ENCODE measurements at places on chromosomes 7 and 10.

GRCh38 chr10:70592186-70592735 lies 10.3 kb downstream of the PRF1 start:
- DNase-seq: no peak

GRCh38 chr10:94357193-94357592 lies 5.5 kb downstream of the NOC3L start:
- no peak for DNase-seq

DNA sequence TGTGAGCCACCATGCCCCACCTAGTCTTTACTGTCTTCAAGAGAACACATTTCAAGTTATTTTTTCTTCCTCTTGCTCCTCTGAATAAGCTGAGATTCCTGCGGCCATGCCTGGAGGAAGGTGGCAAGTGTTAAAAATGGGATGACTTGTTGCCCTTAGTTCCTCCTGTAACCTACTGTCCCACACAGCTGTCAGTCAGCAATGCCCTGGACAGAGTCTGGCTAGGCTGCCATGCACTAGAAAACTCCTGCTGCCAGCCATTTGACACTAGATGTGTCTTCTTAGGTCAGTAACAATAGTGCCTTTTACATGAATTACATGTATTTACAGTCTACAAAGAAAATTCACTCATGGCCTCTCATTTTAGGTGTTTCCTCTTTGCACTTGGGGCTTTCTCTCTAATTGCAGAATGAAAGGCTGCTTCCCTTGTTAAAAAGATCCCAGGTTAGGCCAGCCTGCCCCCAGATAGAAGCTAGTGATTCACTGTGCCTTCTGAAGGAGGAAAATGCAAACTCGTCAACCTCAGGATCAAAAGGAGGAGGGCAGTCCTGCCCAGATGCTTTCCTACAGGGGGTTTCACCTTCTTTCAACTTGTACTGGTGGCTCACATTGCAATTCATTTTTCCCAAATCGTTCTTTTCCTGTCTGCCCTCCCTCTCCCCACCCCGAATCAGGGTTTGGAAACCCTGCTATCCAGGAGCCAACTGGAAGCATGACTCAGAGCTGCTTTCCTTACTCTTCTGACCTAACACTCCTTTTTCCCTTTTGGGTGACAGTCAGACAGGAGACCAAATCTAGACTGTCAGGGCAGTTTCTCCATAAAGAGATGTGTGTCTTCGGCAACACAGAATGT lies 136.6 kb downstream of the SPAG6 start:
- no peak for DNase-seq

- DNase-seq: no peak
These were observed 759.4 kb downstream of the CNTNAP2 start for GRCh38 chr7:146875981-146876380.

GRCh38 chr7:140885735-140886334 lies 38.9 kb downstream of the BRAF start:
- no peak for DNase-seq

DNA sequence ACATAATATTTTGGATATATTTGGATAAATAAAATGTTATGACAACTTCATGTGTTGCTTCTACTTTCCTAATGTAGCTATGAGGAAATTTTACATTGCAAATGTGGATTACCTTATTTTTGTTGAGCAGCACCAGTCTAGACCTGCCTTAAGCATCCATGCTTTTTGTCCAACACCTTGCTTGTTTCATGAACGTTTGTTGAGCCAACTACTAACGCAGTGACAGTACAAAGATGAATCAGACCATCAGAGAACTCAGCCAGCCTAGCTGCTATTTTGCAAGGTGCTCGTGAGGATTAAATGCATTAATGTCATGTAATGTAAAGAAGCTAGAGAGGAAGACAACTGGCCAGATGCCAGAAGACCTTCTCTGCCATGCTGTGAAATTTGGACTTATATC lies 1.1 kb upstream of the ZC3HAV1L start:
- no peak for DNase-seq

DNA sequence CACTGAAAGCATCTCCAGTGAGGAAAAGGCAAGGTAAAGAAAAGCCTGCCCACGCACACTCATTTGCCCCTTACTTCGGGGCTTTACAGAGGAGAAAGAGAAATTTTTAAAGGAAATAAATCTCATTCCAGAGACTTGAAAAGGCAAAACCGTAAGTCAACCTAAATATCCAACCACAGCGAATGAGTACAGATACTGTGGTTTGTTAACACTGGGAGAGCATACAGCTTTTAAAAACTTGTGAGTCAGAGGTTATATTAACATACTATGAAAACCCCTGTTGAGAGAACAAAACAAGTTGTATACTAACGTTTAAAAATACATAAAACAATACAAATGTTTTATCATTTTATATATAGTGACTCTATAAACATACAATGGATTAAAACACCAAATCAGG lies 28.6 kb upstream of the ST7 start:
- peak; percentile 70 for DNase-seq

DNA sequence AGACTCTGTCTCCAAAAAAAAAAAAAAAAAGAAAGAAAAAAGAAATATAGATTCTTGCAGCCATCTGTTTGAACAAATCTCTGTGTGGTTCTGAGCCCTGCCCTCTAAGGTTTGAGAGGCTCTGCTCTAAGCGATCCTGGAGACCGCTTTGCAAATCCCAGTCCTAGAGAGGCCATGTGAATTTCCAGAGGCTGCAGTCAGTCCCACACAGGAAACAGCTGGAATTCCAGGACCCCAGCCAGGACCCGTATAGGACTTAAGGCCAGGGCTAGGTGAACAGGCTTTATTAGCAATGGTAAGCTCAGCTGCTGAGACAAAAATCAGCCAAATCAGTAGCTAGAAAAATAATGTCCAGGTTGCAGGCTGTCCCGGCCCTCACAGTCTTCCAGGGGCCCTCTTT lies 154.8 kb downstream of the RPS24 start:
- DNase-seq: no peak

- DNase-seq: no peak
These were observed 273.9 kb downstream of the PAXIP1 start for GRCh38 chr7:154729056-154729455.

- DNase-seq: no peak
These were observed 819.3 kb upstream of the CELF2 start for GRCh38 chr10:10198363-10198762.

DNA sequence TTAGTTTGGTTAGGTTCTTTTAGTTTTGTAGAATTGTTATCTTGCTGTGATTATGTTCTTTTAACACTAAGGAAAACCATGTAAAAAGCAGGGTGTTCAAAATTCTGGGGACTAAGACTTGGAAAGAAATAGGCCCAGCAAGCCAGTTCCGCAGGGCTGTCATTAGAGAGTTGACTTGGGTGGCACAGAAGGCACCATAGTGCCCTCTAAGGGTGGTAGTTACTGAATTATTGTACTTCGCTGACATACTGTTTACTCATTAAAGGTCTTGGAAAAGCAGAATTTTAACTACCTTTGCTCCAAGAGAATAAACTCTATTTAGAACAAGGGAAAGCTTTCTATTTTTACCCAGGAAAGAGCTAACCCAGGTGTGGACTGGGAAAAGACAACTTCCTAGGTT lies 86.5 kb downstream of the OTUD1 start:
- DNase-seq: peak; percentile 32

GRCh38 chr7:86025807-86026206 lies 617.9 kb upstream of the GRM3 start:
- DNase-seq: no peak

DNA sequence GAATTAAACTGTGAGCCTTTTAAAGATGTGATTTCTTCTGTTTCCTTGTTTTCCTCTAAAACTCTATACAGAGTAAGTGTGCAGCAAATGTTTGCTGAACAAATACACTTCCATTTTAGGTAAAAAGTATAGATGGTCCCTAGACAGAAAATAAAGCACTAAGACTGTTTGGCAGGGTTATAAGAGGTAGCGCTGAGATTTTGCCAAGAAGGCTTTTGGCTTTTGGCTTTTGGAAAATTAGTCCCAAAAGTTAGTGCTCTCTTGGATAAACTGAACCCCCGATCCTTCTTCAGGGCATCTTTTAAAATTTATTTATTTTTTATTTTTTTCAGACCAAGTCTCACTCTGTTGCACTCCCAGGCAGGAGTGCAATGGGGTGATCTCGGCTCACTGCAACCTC lies 175.7 kb upstream of the NRP1 start:
- DNase-seq: no peak

GRCh38 chr10:71437537-71438092 lies 40.9 kb downstream of the CDH23 start:
- DNase-seq: no peak

GRCh38 chr10:78401624-78402367 lies 368.1 kb downstream of the RPS24 start:
- peak; percentile 10 for DNase-seq

- DNase-seq: no peak
These were observed 8.9 kb downstream of the CALY start for GRCh38 chr10:133327651-133328357.

DNA sequence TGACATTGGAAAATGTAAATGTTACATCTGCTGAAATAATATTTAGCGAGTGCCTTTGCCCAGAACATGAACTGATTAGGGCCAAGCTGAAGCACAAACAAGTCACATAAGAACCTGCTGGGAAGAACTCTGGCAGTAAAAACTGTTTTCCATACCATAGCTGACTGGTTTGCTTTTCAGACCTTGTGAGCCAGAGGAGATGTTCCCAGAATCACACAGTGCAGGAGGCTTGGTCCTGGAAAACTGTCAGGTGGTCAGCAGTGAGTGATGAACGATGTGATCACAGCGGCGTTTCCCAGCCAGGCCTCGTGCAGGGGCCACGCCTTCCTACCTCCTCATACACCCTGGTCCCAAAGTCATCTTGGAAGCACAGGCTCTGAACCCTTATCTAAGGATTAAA lies 164.2 kb upstream of the EEPD1 start:
- DNase-seq: peak; percentile 48

DNA sequence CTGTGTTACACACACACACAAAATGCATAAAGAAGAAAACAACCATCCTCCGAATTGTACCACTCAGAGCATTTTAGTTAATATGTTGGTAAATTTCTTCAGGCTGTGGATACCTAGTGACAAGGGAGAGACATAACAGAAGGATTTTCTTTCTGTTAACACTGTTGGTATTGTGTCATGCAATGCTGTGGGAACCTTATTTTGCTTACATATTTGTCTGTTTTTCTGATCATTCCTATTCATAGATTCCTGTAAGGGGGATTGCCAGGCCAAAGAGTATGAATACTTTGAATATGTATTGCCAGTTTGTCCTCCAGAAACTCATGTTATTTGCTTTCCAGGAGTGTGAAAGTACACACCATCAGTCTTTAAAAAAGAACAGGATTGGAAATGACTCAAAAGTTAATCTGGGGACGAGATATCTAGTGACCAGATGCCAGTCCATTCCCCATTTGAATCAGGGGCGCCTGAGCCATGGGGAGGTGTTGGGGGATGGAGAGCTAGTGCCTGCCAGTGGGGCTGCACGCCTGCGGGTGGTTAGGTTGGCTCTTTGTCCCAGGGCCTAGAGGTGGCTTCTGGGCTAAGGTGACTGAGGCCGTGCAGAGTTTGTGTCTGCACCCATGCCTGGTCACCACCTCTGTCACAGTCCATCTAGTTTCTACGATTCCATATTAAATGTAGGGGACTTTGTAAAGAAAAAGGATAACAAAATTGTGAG lies 142.0 kb downstream of the PTPN20 start:
- DNase-seq: no peak

DNA sequence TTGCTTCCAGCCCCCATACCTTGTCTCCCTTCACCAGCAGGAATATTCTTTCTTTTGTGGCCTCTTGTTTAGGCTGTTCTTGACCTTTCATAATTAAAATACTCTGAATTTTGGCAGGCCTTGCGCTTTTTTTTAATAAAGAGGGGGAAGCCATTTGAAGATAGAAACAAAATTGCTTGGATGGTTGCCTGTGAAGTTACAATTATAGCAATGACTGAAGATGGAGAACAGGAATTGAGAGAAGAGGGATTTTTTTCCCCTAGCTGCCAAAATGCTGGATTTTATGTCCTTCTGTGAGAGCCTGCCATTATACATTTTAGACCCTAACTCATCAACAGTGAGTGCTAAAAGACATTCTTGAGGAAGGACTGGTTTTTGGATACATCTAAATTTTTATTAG lies 24.8 kb downstream of the FGFBP3 start:
- no peak for DNase-seq

DNA sequence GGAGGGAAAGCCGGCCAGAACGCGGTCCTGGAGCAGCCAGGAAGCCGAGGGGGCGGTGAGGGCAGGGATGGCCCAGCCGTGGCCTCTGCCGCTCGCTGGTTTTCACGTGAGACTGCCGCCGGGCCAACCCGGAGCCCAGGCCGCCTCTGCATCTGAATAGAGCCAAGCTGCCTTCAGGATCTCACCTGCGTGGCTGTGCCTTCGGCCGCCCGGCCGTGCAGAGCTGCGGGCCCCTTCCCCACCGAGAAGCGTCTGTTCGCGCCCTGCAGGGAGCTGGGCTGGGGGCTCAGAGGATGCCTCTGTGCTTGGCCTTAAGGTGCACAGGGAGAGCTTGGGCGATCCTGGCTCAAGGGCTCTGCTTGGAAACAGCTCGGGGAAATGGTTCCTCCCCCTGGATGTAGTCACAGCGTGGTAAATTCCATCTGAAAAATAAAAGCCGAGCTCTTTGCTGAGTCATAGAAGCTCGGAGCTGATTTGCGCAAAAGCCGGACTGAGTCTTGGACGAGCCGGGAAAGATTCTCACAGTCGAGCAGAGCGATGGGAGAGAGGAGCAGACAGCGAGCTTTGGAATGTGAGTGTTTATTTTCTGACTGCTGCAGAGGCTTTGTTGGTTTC lies at the start of gene JAKMIP3:
Gene JAKMIP3, plus strand, starts transcription at position 456 of the 615 bp plus-strand sequence. CDS start 38,863 bp downstream, outside the sequence.
- DNase-seq: peak; percentile 95

DNA sequence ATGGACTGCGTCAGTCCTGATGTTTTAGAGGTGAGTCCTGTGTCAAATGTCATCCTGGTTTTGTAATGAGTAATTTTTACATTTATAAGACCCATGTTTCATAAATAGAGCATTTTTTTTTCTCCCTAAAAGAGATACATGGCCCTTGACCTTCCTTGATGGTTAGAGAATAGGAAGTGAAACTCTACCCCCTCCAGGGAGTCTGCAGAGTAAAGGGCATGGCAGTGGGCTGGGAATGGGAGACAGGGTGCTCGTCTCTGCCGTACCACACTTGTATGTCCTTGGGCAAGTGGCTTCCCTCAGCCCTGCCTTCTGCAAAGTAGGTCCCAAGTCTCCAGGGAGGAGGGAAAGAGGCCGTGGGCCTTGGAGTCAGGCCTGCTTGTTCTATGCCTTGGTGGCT lies 63.9 kb downstream of the WDFY4 start:
- DNase-seq: no peak

GRCh38 chr7:143347950-143348349 lies 14.6 kb downstream of the FAM131B start:
- DNase-seq: no peak

DNA sequence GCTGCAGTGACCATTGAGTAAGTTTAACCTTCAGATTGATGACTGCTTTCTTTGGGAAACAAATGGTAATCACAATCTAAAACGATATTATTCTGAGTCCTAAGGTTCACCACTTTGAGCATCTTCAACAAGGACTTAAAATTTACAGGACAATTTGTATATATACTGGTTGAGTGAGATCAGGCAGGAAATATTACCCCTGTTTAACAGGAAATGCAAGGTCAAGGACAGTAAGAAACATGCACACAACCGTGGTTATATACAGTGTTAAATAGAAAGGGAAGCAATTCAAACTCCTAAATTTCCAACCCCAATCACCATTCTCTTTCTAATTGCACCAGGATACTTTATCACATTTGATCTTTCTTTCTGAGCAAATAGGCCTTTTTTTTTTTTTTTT lies 96.1 kb downstream of the ZNF277 start:
- DNase-seq: peak; percentile 14

- DNase-seq: no peak
These were observed 150.8 kb upstream of the PDE1C start for GRCh38 chr7:32221056-32221455.

GRCh38 chr7:130345136-130345535 lies 520 bp downstream of the CPA5 start:
- DNase-seq: peak; percentile 40

- DNase-seq: no peak
These were observed 10.9 kb upstream of the DMBT1 start for GRCh38 chr10:122549636-122550035.
